ENCODE measurements at places on chromosomes 1 and 21. TPM values are rescaled to one million over a fixed set of nuclear protein-coding genes. Genes with fewer than 3 reads are reported as not detected.

Gene AXDND1
- 0.10 TPM for total RNA-seq

Gene IL22RA1
- 0.20 TPM for total RNA-seq

Gene TRPM2
- total RNA-seq, result not detected

Gene S100A8
- total RNA-seq, result not detected

Gene HUNK
- total RNA-seq, result not detected

Gene AGBL4
- total RNA-seq, result not detected

Gene CDA
- not detected for total RNA-seq

Gene HTR6
- total RNA-seq, result not detected

Gene WASF2
- 44.5 TPM for total RNA-seq

Gene AZIN2
- total RNA-seq, result 1.2 TPM

Gene RHEX
- not detected for total RNA-seq

Gene POLR3C
- 22.8 TPM for total RNA-seq

Gene CFAP74
- total RNA-seq, result not detected

Gene OPRD1
- total RNA-seq, result not detected

Gene KLHL17
- 4.4 TPM for total RNA-seq

Gene ARL8A
- 12.6 TPM for total RNA-seq

Gene MTARC2
- total RNA-seq, result 11.8 TPM

Gene PLPPR5
- not detected for total RNA-seq

Gene SMYD3
- total RNA-seq, result 15.9 TPM

Gene CFHR1
- 0.25 TPM for total RNA-seq

Gene RBM11
- not detected for total RNA-seq

Gene RGS7
- total RNA-seq, result not detected

Gene HJV
- not detected for total RNA-seq

Gene TMEM82
- total RNA-seq, result not detected

Gene OLFML3
- total RNA-seq, result 64.8 TPM

Gene ABCG1
- 0.29 TPM for total RNA-seq

Gene NUF2
- 0.64 TPM for total RNA-seq

Gene SLC16A4
- total RNA-seq, result 16.4 TPM
